Naive B cell (primary cell): ENCODE measurements at places on chromosomes 2 and 18.

- no peak for DNase-seq
Measured at GRCh38 chr2:239295377-239296019, 105.3 kb downstream of the HDAC4 start.

DNA sequence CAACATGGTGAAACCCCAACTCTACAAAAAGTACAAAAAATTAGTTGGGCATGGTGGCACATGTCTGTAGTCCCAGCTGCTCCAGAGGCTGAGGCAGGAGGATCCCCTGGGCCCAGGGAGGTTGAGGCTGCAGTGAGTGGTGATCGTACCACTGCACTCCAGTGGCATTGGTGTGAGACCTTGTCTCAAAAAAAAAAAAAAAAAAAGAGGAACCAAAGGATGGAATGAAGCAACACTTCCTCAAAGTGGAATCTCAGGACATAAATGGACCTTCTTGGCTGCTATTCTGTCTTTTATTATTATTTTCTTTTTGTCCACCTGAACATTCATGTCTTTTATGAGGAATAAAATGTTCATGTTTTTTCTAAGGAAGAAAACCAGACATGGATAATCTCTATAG lies 13.7 kb downstream of the GEMIN6 start:
- DNase-seq, result peak; percentile 23

- no peak for DNase-seq
Measured at GRCh38 chr2:133405252-133405651, 163.0 kb downstream of the NCKAP5 start.

GRCh38 chr2:111032721-111033429 lies 87.8 kb upstream of the BCL2L11 start:
- DNase-seq, result no peak

DNA sequence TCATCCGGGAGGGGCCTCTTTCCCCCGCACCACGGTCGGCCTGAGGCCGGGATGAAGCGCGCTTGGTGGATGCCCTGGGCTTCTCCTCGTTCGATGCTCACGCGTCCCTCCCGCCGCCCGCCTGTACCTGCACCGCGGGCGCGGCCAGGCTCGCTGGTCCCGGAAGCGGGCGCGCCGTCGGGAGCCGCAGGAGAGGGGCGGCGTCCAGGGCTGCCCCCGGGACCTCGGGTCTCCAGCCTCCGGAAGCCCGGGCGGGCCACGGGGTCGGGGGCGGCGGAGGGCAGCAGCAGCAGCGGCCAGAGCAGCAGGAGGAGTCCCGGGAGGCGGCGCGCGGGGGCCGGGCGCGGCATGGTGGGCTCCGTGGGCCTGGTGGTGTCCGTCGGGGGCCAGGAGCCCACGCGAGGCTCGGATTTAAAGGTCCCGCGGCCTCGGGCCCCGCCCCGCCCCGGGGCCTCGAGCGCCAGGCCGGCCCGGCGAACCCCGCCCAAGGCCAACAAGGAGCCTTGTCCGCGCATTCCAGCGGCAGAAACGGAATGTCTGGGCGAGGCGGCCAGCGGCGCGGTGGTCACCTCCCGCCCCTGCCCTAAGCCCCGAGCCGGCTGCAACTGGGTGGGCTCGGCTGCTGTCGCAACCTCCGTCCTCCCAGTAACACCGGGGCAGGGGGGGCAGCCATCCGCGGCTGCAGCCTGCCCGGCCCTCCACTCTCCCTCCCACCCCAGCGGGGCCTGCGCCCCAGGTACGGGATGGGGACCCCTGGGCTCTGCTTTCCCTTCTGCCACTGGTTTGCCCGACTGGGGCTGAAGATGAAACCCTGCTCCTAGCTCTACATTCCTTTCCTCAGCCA lies at the start of gene MATN3:
TSS of gene MATN3 (minus strand) at position 387 of the 844 bp plus-strand sequence. CDS start at position 350, 37 bp downstream.
- DNase-seq, result no peak

GRCh38 chr18:55317864-55318263 lies 270.1 kb downstream of the TCF4 start:
- DNase-seq, result no peak
